Activated CD4-positive, alpha-beta T cell treated with anti-CD3 and anti-CD28 coated beads, Interleukin-10, Interleukin-2, amounts not matched to agents 100 ng/mL and 50 ng/mL, durations not matched to agents 16 hours and 8 hours (primary cell): ENCODE measurements at places on chromosomes 4 and X.

- no peak for DNase-seq
Observed at GRCh38 chr4:113582737-113583136, 178.8 kb downstream of the CAMK2D start.

DNA sequence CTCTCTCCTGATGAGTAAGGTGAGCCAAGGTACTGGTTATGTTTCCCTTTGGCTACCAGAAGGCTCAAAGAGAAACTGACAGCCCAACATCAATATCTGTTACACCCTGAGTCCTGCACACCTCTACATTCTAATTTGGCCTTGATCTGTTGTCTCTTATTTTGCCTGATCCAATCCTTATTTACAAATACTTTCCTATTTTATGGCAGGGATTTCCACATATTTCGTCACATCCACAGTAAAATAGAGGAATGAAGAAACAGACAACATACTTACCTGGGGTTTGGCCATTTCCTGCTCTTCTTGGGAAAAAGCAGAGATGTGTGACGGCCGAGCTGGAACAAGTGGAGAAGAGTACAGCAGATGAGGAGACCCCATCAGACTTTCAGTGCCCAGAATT lies 1.5 kb downstream of the ZNF182 start:
- DNase-seq, result no peak

DNA sequence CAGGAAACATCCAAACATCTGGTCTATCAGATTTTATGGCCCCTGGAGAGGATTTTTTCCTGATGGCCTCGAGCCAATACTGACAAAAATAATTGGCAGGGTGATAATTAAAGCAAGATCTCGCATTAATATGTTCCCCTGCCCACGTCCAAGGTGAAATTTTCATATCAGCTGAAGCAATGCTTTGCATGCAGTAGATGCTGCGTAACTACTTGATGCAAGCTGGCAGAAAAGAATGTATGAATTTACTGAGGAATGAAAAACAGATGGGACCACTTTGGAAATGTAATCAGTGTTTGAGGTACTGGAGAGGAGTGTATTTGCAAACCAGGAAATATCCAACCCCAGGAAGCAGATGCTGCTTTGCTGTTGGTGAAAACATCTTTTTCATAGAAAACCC lies 36.8 kb upstream of the REST start:
- DNase-seq, result no peak

DNA sequence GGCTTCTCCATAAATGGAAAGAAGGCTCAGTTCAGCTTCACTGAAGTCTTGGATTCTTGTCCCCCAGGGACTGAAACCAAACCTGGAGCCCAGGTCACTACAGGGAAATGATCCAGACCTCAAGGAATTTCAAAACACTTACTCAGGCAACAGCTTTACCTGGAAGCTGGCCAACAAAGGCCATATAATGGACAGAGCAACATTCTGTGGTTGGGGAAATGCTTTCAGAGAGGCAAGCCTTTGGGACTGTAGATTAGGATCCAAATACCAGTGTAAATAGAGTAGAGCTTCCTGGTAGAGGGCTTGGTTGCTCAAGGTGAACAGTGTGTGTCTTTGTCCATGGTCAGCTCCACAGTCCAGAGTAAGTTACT lies 57.0 kb upstream of the PROM1 start:
- DNase-seq, result no peak

DNA sequence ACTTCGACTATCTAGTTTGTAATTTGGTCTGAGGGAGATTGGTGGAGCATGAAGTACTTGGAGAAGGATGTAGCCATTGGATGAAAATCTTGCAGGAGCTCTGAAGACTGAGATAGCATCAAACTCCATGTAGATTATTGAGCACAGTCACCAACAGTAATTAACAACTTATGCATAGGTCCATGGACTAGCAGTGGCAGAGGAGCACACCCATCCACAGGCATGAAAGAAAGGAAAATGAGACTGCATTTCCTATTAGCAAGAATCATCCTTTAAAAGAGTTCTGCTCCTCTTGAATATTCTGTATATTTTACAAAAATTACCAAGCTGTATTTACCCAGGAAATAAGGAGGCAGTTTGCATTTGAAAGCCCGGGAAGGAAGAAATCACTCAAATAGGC lies 529.4 kb upstream of the ACTRT1 start:
- no peak for DNase-seq

DNA sequence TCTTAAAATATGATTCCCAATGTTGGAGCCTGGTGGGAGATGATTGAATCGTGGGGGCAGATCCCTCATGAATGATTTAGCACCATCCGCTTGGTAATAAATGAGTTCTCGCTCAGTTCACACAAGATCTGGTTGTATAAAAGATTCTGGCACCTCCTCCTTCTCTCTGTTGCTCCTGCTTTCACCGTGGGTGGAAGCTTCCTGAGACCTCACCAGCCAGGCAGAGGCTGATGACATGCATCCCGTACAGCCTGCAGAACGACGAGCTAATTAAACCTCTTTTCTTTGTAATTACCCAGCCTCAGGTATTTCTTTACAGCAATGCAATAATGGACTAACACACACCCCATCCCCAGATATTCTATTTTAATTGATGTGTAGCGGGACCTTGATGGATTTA lies 162.2 kb downstream of the NPFFR2 start:
- no peak for DNase-seq

GRCh38 chrX:39309721-39310152 lies 508.5 kb downstream of the MID1IP1 start:
- peak; percentile 52 for DNase-seq
